Ovary (tissue), 10 donors: ENCODE measurements at places on chromosomes 7 and 10. TPM values are rescaled to one million over a fixed set of nuclear protein-coding genes. Genes with fewer than 3 reads are reported as not detected.
A peak's percentile ranks its signal among the peaks of the same experiment; 100 is the strongest.

Gene RNF133
- total RNA-seq = 0.63 TPM

Gene LIPN
- total RNA-seq = not detected

Gene PNLIPRP2
- 0.24 TPM for total RNA-seq

Gene SPDYE18
- 2.9 TPM for total RNA-seq

Gene JAKMIP3
- 0.57 TPM for total RNA-seq

Gene ATP6V0A4
- not detected for total RNA-seq

Gene MYO3A
- total RNA-seq = 0.07 TPM

Gene CCDC172
- not detected for total RNA-seq

Gene IGF2BP3
- total RNA-seq = 0.35 TPM

Gene IDE
- total RNA-seq = 31.6 TPM

GRCh38 chr7:102836191-102836919 is 76.4 kb upstream of the LRRC17 start:
- peaks cover 3% of the 10 kb centered on the region for H3K4me1 ChIP-seq
- H3K36me3 ChIP-seq = no peaks in the 10 kb centered on the region
- no peaks in the 10 kb centered on the region for H3K27me3 ChIP-seq
- DNase-seq = no peak
- H3K27ac ChIP-seq = no peak overlapping the region
- H3K4me3 ChIP-seq = no peak overlapping the region

DNA sequence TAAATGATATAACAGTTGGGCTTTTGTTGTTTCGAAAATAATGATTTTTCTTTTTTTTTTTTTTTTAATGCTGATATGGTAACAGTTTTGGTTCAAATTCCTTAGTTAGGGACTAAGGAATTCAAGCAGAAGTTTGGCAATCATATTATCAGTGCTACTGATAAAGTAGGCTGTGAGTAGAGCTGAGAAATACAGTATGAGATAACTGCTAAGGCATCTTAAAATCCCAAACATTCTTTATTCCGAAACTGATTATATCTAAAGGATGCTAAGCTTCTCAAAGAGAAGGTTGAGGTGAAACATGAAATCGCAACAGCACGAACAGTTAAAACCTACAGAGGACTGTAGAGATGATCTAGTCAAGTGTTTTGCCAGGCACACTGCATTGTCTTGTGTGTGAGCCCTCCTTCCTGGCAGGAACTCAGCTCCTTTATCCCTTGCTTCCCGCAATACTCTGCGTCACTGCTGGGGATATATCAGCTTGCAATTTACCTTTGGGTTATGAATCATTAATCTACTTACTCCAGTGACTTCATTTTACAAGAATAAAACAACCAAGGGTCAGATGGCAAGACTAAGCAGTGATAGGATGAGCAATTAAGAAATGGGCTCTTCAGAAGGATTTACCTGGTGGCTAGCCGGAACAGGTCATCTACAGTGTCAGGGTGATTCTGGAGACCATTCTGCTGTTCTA is 36.7 kb downstream of the IRF5 start:
- no peaks in the 10 kb centered on the region for H3K4me1 ChIP-seq
- DNase-seq = no peak
- H3K27ac ChIP-seq = no peak overlapping the region
- no peaks in the 10 kb centered on the region for H3K27me3 ChIP-seq
- no peaks in the 10 kb centered on the region for H3K36me3 ChIP-seq
- no peak overlapping the region for H3K4me3 ChIP-seq

DNA sequence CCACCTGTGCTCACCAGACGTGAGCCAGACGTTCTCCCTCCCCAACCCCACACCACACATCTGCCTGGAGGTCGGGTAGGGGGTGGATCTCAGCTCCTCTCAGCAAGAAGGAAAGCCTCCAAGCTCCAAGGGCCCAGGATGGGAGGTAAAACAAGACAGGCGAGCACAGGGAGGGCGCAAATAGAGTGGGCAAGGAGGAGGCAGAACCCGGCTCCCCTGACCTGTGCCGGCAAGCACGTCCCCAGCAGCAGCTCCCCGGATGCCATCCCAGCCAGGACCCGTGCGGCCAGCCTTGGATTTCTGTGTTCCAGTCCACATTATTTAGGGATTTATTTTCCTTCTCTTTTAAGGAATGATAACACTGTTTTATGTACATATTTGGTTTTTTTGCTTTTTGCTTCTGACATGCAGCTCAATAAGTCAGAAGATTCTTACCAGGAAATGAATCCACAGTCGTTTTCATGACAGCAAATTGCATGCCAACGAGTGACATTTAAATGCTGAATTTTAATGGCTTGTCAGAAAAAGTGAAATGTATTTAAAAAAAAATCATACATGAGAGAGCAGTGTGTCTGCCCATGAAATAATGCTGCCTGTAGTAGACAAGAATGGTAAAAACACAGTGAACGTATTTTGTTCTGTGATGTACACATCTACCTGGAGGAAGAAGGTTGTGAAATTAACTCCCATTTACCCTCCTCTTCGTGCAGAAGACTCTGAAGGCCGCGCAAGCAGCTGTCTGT is 276.5 kb downstream of the PTPRN2 start:
- H3K27ac ChIP-seq = no peak overlapping the region
- H3K27me3 ChIP-seq = no peaks in the 10 kb centered on the region
- H3K4me1 ChIP-seq = no peaks in the 10 kb centered on the region
- H3K36me3 ChIP-seq = no peaks in the 10 kb centered on the region
- H3K4me3 ChIP-seq = no peak overlapping the region

DNA sequence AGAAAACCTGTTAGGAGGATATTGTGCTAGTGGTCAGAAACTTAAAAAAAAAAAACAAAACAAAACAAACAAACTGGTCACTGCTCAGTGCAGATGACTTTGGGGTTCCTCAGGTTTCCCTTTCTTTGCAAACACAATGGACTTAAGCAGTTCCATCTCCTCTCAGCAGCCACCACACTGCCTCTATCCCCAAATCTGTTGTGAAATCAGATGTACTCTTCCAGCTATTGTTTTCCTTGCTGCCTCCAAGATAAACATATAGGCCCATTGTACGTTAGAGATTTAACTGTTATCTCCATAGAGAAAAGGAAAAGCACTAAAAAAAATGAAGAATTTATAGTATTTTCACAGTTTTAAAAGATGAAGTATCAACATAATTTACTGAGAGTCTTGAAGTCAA is 147.1 kb downstream of the MPP7 start:
- no peak overlapping the region for H3K4me3 ChIP-seq
- no peaks in the 10 kb centered on the region for H3K36me3 ChIP-seq
- H3K27ac ChIP-seq = no peak overlapping the region
- DNase-seq = no peak
- H3K4me1 ChIP-seq = no peaks in the 10 kb centered on the region

- no peaks in the 10 kb centered on the region for H3K27me3 ChIP-seq
- no peak overlapping the region for H3K4me3 ChIP-seq
- no peak for DNase-seq
- H3K4me1 ChIP-seq = no peaks in the 10 kb centered on the region
Observed at GRCh38 chr7:5170251-5170650, 19.8 kb upstream of the WIPI2 start.

GRCh38 chr7:27245124-27245797 is 2.7 kb downstream of the EVX1 start:
- H3K27ac ChIP-seq = no peak overlapping the region
- DNase-seq = no peak
- no peaks in the 10 kb centered on the region for H3K36me3 ChIP-seq
- peaks cover 3% of the 10 kb centered on the region for H3K27me3 ChIP-seq

DNA sequence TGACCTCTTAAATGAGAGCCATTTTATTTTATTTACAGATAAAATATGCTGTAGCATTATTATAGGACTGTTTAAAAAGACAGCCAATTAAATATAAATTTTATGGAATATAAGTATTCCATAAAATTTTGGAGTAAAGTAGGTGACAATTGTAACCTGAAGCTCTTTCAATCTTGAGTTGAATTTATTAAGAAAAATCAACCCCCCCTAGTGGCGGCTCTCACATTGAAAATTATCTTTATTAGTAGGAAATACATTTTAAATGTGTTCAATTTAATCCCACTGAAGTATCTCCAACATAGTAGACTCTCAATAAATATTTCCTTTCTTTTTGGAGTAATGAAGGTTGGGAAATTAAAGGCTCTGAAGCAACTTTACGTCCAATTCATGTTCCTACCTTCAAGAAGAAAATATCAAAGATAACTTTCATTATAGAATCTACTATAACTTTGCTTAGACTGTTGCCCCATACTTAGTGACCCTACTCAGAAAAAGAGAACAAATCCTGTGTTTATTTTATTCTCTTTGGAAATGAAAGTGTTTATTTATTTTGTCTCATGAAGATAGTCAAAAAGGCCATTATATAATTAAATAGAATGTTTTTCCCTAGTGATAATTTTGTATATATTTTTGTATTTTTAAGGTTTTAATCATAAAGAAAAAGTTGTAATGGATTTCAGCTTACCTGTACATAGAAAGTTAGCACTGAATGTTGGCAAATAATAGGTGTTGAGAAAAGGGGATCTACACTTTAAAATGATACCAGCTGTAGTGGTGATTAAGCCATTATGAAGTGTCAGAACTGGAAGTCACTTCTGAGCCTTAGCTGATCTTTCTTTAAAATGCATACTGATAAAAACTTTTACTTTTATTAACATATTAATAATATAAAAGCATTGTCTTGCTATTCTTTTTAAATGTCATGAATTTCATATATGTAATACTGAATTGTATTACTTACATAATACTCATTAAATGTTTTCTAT is 3.3 kb downstream of the AHR start:
- H3K4me1 ChIP-seq = peaks cover 3% of the 10 kb centered on the region
- H3K36me3 ChIP-seq = no peaks in the 10 kb centered on the region
- no peak overlapping the region for H3K27ac ChIP-seq
- H3K27me3 ChIP-seq = no peaks in the 10 kb centered on the region
- DNase-seq = no peak

DNA sequence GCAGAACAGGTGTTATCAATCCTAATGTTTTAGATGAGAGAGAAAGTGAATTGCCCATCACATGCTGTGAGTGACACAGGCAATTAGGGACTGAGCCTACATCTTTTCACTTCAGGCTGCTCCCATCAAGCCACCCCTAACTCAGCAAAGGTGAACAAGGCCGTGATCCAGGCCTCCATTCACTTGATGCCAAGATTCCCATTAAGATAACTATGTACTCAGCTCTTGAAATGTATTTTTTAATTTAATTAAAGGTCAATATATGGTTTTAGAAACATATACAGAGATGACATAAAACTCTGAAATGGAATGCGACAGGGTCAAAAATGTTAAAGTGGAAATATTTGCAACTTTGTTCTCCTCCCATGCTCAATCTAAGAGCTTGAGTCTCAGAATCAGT is 27.9 kb upstream of the UBE2H start:
- no peaks in the 10 kb centered on the region for H3K36me3 ChIP-seq
- no peaks in the 10 kb centered on the region for H3K27me3 ChIP-seq
- H3K4me3 ChIP-seq = no peak overlapping the region
- no peak overlapping the region for H3K27ac ChIP-seq
- H3K4me1 ChIP-seq = no peaks in the 10 kb centered on the region
- DNase-seq = no peak

DNA sequence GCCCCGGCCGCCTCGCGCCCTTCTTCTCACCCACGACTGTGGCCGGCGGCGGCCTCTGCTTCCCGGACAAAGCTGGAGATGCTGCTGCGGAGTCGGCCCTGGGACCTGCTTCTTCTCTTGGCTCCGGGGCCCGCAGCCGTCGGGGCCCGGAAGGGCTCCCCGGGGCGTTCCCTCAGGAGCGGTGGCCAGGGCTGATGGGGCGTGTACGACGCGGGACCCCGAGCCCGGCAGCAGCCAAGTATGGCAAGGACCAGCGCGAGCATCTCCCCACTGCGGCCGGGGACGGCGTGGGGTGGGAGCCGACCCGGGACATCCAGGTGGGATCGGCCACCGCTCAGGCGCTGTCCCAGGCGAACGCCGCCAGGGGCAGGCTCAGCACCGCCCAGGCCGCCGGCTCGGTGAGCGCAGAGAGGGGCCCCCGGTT is 27.6 kb upstream of the BMS1 start:
- peaks cover 8% of the 10 kb centered on the region for H3K4me1 ChIP-seq
- H3K36me3 ChIP-seq = no peaks in the 10 kb centered on the region
- H3K27ac ChIP-seq = no peak overlapping the region
- no peaks in the 10 kb centered on the region for H3K27me3 ChIP-seq
- DNase-seq = no peak
- peak overlapping the region; percentile 54 for H3K4me3 ChIP-seq

DNA sequence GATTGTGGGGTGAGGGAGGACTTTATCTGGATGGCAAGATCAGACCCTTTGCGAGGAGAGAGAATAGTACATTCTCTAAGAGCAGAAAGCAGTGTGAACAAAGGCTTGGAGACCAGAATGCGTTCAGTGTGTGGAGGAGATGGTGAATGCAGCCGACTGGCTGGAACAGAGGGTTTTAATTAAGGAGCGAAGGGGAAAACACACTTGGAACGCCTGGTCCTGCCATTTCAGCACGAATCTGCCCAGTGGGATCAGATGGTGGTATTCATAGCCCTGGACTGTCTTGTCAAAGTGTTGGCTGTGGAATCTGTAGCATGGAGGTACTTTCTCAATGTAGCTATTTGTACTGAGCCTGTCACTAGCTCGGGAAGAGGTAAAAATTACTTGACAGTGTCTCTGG is 260.9 kb downstream of the SLC25A13 start:
- no peak overlapping the region for H3K4me3 ChIP-seq
- H3K4me1 ChIP-seq = peaks cover 10% of the 10 kb centered on the region
- DNase-seq = no peak
- H3K27ac ChIP-seq = peak overlapping the region; percentile 76
- no peaks in the 10 kb centered on the region for H3K36me3 ChIP-seq

DNA sequence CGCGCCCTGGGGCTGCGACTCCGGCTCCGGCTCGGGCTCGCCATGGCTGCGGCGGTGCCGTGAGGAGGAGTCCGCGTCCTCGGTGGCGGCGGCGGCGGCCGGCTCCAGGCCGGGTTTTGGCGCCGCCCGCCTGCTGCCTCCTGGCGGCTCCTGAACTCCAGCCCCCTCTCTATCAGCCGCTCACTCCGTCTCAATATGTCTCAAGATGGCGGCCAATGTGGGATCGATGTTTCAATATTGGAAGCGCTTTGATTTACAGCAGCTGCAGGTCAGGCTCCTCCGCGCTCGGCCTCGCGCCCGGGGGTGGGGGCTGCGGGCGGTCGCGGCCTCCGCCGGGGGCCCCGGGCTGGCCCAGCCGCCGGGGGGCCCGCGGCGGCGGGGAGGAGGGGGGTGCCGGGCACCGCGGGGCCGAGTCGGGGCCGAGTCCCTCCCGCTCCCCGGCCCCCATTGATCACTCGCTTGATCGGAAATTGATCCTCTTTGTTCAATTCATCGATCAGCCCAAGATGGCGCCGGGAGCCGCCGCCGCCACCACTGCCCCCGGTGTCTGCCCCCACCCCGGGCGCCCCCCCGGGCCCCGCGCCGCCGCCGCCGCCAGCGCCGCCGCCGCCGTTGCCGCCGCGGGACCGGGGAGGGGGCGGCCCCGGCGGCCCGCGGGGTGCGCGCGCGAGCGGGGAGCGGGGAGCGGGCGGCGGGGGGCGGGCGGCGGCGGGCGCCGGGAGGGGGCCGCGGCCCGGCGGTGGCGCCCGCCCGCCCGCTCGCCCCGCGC is 1.4 kb upstream of the CUX1 start:
- H3K4me3 ChIP-seq = peak overlapping the region; percentile 94
- peak overlapping the region; percentile 72 for H3K27ac ChIP-seq
- DNase-seq = peak; percentile 73
- H3K27me3 ChIP-seq = no peaks in the 10 kb centered on the region

- H3K27me3 ChIP-seq = no peaks in the 10 kb centered on the region
- no peak overlapping the region for H3K4me3 ChIP-seq
- DNase-seq = no peak
- no peak overlapping the region for H3K27ac ChIP-seq
- peaks cover 3% of the 10 kb centered on the region for H3K4me1 ChIP-seq
Observed at GRCh38 chr10:16848562-16849154, 31.4 kb upstream of the RSU1 start.
